ENCODE measurements at places on chromosomes 2 and 18.

GRCh38 chr2:168032091-168032490, 215.3 kb downstream of the STK39 start:
- no peak for DNase-seq

DNA sequence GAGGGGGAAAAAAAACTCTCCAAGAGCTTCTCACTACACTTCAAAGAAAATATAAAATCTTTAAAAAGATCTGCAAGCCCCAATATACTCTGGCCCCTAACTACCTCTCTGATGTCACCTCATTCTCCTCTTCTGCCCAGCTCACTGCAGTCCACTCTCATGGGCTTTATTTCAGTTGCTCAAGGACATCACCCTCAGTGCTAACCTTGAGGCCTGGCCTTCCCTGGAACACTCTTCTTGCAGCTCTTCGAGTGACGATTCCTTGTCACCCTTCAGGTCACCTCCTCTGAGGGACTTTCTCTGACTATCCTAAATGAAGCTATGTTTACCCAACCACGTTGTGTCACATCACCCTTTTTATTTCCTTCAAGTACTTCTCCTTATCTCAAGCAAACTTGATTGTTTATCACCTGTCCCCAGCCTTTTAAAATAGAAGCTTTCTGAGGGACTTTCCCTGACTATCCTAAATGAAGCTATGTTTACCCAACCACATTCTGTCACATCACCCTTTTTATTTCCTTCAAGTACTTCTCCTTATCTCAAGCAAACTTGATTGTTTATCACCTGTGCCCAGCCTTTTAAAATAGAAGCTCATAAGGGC, 10.4 kb downstream of the RTTN start:
- no peak for DNase-seq

DNA sequence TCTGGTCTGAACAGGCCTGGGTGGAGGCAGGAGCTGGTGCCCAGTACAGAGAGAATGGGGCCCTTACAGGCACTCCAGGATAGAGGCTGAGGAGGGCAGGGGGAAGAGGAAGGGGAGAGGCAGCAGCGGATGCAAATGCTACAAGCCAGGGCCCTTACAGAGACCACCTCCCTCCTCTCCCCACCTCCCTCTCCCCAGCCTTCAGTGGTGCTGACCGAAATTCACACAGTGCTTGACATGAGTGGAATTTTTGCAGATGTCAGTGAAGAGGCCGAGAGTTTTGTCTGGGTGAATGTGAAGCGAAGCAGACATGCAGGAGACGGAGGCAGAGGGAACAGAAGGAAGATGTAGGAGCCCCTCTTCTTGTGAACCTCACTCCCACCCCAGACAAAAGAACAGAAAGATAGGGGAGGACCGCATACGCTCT, 31.9 kb downstream of the CIB4 start:
- DNase-seq = no peak

DNA sequence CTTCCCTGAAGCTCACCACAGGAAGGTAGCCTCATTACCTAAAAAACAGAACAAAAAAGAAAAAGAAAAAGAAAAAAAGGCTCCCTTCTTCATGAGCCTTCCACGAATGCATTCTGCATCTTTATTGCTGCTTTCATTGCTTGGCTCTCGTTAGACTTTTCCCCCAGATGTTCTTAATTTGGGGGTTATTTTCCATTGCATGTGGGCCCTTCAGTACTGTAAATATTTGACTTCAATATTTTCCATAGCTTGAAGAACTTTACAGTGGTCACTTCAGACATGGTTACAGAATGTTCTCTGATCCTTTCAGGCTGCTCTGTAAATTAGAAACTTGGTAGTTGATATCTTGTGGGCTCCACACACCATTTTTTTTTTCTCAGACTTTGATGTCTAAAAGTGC, 65.6 kb upstream of the COPS8 start:
- DNase-seq = no peak

DNA sequence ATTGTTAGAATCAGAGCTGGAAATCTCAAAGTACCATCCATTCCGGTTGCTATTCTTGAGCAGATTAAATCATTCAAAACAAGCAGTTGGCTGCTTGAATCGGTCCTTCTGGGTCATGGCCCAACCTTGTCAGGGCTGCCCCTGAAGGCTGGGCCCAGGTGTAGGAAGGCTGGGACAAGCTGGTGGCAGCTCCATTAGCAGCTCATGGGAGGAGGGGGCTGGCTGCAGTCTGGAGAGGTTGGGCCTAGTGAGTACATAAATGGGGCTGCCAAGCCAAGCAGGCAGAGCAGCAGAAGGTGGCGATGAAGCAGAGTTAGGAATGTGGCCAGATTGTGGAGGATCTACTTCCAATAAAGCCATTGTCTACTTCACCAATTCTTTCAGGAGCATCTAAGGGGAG, 81.4 kb downstream of the ADCYAP1 start:
- no peak for DNase-seq

Data from RCC 7860 (cell line).